ENCODE measurements at places on chromosomes 7 and 10.
A peak's percentile ranks its signal among the peaks of the same experiment; 100 is the strongest.

GRCh38 chr7:4803397-4804241 lies 28.2 kb downstream of the AP5Z1 start:
- no peak for DNase-seq

- peak; percentile 31 for DNase-seq
Measured at GRCh38 chr7:24882989-24883621, 96.9 kb downstream of the OSBPL3 start.

DNA sequence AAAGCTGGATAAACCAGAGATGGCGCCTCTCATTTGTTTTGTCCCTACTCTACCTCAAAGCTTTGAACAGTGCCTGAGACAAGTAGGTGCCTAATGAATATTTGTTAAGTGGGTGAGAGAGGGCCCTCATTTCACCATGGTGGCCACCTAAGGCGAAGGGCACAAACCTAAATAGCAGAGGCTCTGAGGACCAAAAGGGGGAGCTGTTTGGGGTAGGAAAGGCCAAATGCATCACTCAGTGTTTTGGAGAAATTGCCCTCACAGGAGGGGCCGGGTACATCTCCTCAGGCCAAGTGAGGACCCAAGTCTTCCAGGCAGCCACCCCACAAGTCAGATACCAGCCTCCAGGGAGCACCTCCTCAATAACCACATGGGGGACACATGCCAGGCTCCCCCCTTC lies 14.0 kb downstream of the IMPDH1 start:
- no peak for DNase-seq

- no peak for DNase-seq
Measured at GRCh38 chr10:7265396-7266123, 145.3 kb downstream of the SFMBT2 start.

DNA sequence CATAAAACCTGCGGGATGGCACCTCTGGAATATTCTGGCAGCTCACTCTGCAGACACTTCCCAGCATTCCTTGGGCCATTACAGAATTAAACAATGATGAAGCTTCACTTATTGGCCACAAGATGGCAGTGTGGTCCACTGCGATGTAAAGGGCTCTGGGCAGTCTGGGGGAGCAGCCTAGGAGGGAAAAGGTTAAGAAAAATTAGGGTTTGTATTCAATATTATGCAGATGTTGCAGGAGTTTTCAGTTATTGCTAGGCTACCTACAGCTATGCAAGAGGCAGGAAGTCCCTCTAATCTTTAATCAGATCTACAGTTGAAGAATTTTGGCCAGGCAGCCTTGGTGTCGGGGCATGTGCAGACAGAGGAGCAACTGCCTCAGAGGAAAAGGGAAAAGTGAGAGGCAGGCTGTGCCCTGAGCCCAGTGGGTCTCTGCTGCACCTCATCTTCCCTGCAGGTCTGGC lies 233.2 kb upstream of the PRSS1 start:
- DNase-seq, result peak; percentile 13

DNA sequence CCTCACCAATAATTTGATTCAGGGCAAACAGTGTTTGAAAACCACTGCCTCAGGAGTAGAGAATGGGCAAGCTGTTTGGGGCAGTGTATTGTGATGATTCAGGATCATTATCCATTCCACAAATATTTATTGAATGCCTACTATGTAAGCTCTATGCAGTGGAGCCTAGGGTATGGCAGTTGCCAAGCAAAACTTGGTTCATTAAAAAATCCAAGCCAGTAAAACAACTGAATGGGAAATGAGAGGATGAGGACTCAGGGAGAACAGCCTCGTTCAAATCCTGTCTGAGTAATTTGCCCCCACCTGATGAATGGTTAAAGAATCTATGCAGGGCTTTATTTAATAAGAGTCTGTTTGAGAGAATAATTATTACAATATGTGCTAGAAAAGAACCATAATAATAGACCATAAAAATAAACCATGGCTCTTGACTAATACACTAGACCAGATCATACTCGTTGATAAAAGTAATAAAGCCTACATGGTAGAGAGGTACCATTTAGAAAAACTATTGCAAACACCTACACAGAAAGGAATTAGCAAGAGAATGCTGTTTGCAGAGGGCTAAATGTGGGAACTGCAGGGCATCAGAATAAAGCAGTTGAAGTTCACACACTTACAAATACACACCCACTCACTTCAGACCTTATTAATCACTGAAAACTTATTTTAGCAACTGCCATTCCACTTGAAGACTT lies 71.7 kb downstream of the CREB5 start:
- no peak for DNase-seq

DNA sequence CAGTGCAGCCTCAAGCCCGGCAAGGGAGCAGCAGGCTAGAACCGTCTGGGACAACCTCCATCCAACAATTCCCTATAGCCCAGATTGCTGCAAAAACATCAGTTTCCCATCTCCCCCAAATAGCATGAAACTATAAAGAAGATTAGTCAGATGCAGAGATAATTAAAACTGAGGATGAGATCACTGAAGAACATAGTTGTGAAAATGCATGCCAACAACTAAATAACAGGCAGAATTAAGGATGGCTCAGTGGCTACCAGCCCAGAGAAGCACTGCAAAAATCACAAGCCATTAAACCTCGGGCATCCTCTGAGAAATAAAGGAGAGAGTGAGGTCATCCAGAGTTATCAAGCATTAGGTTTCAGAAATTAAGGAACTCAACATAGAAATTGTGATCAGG lies 427.1 kb downstream of the TNS3 start:
- no peak for DNase-seq

- no peak for DNase-seq
Measured at GRCh38 chr10:89615824-89616223, 29.2 kb downstream of the PANK1 start.

GRCh38 chr7:83643739-83644138 lies 5.2 kb downstream of the SEMA3E start:
- no peak for DNase-seq

GRCh38 chr10:5551531-5552375 lies 27.0 kb downstream of the CALML3 start:
- DNase-seq, result peak; percentile 58

DNA sequence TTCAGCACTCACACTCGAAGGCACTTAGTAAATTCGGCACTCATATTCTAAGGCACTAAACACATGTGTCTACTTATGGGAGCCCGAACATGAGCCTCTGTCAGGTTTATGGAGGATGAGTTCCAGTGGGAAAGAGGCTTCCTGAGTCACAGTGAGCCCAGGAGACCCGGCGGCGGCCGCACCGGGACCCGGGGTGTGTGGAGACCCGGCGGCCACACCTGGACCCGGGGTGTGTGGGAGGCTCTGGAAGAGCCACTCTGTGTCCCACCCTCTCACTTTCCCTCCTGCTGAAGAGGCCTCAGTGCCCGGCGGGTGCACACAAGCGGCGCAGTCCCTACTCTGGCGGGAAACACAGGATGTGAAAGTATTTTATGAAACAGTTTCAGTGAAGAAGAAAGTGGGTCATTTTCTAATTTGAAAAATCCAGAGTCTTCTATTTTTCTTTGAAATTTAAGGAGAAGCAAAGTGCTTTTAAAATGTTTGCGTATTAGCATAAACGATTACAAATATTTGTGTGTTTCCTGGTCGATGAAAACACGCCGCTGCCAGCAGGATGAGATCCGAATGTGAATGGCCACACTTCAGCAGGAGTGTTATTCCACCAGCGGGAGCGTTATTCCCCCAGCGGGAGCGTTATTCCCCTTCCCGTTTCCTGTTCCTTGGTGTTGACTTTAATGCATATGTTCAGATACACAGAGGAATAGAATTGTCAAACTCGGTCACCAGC lies 625.1 kb downstream of the DNAJB6 start:
- no peak for DNase-seq

DNA sequence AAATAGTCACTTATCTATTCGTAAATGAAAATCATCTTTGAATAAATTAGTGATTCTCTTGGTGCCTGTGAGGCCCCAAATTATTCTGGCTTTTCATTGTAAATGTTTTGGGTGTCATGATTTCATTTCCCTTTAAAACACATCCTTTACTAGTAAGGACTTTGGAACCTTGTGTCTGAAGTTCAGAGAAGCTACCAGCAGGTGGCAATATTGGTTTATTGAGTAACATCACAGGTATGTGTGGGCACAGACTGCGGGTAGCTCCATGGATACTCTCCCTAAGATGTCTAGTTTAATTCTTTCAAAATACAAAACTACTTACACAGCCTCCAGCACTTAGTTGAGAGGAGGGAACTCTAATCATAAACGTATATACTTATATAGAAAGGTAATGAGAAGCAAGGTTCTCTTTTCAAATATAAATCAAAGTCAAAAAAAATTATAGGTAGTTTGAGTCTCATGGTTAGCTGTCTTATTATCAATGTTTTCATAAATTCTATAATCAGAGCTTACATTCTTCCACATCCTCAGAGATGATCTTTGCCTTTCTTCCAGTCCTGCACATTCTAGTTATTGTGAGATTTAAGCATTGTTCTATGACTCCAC lies 449.6 kb downstream of the GRM8 start:
- no peak for DNase-seq

DNA sequence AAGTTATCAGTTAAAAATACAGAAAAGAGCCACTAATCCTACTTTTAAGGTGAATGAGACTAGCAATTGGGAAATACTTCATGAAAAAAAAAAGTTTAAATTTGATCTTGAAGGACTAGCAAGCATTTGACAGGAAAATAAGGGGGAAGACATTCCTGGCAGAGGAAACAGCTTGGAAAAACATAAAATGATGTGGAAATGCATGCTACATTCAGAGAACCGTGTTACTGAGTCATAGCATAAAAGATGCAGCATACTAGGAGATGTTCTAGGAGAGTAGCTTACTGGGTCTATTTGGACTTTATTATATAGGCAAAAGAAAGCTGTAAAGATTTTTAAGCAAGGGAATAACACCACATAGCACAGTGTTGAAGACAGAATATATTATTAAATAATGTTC lies 108.6 kb upstream of the COL1A2 start:
- no peak for DNase-seq

- DNase-seq, result no peak
Measured at GRCh38 chr7:101363196-101363733, 590 bp downstream of the COL26A1 start.

DNA sequence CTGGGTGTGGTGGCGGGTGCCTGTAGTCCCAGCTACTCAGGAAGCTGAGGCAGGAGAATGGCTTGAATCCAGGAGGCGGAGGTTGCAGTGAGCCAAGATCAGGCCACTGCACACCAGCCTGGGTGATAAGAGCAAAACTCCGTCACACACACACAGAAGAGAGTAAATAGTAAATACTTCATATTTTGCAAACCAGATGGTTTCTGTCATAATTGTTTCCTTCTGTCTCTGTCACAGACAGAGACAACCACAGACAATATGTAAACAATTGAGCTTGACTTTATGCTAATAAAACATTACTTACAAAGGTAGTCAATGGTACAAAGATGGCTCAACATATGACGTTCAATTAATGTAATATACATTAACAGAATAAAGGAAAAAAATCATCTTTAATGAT lies 83.7 kb downstream of the JMJD1C start:
- no peak for DNase-seq

GRCh38 chr7:73851410-73852338 lies 9.3 kb upstream of the TMEM270 start:
- peak; percentile 19 for DNase-seq

DNA sequence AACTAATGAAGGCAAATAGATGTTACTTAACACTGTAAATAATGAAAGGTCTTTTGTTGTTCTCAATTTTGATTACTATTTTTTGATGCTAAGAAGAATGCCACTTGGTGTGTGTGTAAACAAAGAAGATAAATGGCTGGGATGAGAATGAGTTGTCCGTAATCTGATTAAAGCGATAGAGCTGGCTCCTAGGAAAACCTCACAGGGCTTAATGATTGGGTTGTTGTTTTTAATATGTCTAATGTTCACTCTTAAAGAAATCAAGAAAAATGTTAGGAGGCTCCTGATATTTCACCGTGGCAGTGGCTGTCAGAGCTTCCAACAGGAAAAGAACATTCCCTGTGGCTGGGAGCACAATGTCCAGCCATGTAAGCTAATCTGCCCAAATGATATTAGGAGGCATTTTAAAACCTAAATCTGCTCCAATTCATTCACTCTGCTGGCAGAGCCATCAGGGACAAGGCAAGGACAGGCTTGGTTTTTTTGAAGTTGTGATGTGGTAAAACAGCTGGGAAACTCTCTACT lies 243.9 kb downstream of the SNX10 start:
- no peak for DNase-seq

GRCh38 chr7:102191556-102192379 lies 94.9 kb upstream of the SH2B2 start:
- no peak for DNase-seq

GRCh38 chr10:96082748-96083147 lies 39.4 kb downstream of the CCNJ start:
- DNase-seq, result no peak

- DNase-seq, result no peak
Measured at GRCh38 chr7:76300166-76300731, 2.2 kb upstream of the HSPB1 start.

DNA sequence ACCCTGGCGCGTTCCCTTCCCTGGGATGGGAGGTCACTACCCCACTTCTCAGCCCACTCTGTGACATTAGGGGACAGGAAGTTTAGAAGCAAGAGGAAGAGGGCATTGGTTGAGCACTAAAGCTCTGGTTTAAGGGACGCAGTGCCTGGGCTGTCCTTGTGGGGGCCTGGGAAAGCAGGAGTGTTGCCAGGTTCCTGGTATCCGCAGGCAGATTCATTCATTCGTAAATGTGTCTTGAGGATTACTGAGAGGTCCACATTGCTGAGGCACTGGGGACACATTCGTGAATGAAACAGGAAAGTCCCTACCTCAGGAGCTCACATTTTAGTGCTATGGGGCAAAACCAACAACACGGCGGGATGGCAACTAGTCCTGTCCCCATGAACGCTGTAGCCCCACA lies 69.4 kb downstream of the COL13A1 start:
- DNase-seq, result no peak

GRCh38 chr7:41063116-41063515 lies 639.8 kb downstream of the INHBA start:
- no peak for DNase-seq

- no peak for DNase-seq
Measured at GRCh38 chr10:75103881-75104686, 7.4 kb upstream of the SAMD8 start.

DNA sequence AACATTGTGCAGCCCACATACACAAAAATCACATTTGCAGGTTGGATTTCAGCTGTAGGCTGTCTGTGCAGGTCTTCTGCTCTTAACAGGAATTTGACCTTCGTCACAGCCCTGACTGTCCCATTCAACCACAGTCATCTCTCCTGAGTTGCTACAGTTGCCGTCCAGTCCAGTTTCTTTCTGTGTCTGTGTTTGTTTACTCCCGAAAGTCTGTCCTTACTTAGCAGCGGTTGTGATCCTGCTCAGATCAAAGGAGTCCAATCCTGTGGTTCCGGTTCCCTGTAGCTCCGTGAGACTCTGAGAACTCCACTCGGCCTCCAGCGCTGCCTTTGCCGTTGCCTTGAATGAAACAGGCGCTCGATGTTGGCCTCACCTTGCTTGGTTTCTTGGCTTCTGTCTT lies 111.6 kb upstream of the GATA3 start:
- no peak for DNase-seq
